Stimulated activated CD8-positive, alpha-beta memory T cell treated with anti-CD3 and anti-CD28 coated beads, Interleukin-15, amount 100 ng/mL, for 1 hour (primary cell): ENCODE measurements at places on chromosomes 7 and 10.
A peak's percentile ranks its signal among the peaks of the same experiment; 100 is the strongest.

DNA sequence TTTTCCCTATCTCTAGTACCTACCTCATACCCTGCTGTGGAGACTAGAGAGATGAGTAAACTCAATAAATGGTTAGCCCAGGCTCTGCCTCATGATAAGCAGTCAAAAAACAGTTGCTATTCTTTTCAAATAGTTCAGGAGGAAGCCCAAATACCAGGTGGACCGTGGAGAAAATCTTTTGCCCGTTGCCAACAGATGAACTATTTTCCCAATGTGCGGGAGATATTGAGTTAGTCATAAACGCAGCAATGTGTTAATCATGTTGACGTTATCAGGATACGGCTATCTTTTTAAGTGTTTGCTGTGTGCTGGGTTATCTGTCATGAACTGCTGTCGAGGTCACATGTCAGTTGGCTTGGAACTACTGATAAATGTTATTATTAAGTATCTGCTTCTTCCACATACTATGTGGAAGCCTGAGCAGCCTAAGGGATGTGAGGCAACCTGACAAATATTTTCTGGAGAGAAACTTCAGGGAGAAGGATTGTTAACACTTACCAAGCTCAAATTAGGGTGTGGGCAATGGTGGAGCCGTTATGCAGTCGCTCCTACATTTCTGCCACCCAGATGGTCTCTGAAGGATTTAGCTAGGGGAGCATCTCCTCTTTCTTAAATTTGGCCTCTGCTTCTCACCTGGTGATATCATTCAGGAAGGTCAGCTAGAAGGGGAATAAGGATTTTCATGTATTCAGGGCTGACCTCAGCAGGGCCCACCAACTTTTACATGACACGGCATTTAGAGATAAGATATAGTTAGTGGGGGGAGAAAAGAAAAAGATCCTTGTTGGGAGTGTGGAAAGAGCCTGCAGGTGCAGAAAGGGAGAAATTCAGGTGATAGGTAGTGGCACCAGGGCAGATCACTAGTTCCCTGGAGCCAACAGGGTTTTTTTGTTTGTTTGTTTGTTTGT, 33.5 kb upstream of the SLC26A3 start:
- no peak for DNase-seq

- no peak for DNase-seq
These were observed 284.2 kb downstream of the MTERF1 start for GRCh38 chr7:91596287-91596686.

GRCh38 chr7:103541026-103541425, 95.0 kb upstream of the SLC26A5 start:
- no peak for DNase-seq

GRCh38 chr10:102502337-102503151, at the start of gene ACTR1A:
Gene ACTR1A (minus strand): TSS chr10:102502712. CDS start chr10:102502647, 65 bp downstream.
- peak; percentile 89 for DNase-seq

- no peak for DNase-seq
These were observed 190.4 kb upstream of the LYZL1 start for GRCh38 chr10:29098423-29098822.

DNA sequence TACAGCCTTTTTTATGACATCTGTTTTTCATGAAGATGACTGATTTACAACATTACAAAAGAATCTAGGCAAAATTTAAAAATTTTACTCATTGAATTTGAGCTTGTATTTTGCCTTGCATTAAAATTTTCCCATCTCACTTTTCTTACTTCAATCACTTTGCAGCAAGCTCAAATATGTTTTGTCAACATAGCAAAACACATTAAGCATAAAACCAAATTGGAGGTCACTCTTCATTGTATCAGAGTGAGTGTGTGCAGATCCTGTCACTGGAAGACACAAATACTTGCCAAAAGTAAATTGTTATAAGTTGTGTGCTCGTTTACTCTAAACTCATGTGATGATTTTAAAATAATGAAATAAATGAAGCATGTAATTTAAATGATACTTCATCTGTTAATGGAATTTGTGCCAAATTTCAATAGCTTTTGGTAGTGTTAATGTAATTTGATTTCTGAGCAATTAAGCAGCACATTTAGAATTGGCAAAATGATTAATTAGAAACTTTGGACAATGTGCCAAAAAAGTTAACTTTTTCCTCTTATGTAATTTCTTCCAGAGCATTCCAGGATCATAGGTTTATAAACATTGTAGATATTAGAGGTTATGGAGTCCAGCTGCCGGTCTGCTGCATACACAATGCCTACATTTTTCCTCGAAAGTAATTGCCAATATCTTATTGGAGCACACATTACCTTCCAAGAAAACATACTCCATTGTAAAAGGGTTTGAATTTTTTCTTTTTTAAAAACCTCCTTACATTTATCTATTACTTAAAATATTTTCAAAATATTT, 1078.2 kb upstream of the LRRTM3 start:
- DNase-seq, result no peak

DNA sequence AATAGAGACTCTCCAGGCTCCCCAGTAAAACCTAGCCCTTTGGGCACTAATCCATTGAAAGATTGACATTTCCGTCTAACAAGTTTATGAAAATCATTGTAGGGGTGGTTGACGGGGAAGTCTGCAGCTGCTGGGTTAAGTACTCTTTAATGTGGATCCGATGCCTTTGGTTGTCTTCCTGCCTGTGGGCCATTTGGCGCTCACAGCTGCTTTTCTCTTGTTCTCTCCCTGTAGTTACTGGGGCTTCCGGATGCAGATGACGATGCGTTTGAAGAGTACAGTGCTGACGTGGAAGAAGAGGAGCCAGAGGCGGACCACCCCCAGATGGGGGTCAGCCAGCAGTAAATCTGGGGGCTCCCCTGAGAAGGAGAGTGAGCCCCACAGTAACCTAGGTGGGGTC, 22.4 kb downstream of the MTURN start:
- DNase-seq, result no peak

DNA sequence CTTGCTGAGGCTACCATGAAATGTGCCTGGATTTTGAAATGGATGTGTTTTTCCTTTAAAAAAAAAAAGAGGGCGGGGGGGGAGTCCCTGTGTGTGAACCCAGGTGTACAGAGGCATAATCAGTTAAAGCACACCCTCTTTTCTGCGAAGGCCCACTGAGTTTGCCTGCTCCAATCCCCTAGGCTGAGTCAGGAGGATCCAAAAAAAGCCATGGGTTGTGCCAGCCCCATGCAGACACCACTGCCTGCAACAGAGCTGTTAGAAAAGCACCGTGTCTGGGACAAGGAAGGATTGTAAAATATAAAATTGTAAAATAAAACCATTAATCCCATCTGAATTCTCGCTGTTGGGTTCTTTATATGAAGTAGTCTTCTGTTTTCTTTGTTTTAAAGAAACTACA, 217.9 kb downstream of the ADAM12 start:
- no peak for DNase-seq

- no peak for DNase-seq
These were observed 404 bp upstream of the FMC1 start for GRCh38 chr7:139340808-139341057.

DNA sequence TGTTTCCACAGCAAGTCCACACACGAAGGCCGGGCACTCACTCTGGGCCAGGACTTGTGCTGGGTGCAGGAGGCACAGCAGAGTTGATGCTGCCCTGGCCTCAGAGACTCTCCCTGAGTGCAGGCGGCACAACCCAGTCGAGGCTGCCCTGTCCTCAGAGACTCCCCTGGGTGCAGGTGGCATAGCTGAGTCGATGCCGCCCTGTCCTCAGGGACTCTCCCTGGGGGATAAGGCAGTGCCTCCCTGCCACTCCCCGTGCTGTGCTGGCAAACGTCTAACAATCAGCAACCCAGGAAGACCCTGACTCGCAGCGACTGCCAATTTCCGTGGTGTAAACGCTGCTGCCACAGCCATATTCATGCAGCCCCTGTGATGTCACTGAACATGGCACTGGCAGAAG, 93.1 kb downstream of the PDGFA start:
- DNase-seq, result no peak

DNA sequence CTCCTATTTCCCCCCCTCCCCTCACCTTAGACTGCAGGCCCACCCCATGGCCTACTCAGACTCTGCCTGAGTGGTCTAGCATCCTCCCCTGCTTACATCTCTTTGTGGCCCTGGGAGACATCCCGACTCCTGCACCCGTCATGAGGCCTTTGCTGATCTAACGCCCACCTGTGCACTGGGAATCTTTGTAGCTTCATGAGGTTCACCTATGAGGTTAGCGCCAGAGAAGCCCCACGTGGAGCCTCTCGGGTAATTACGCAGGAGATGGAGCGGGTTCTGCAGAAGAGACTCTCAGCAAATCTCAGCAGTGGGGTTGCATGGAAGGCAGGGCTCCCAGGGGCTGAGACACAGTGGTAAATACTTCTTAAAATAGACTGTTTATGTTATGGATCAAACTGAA, 43.5 kb upstream of the HSPA12A start:
- no peak for DNase-seq
